ENCODE measurements at places on chromosomes 7 and 10.
A peak's percentile ranks its signal among the peaks of the same experiment; 100 is the strongest.

GRCh38 chr10:107091126-107091525 is 73.4 kb downstream of the SORCS1 start:
- DNase-seq = no peak

- no peak for DNase-seq
Measured at GRCh38 chr7:66182920-66183319, 22.2 kb upstream of the TPST1 start.

GRCh38 chr7:4085937-4086691 is 596.0 kb upstream of the FOXK1 start:
- no peak for DNase-seq

GRCh38 chr10:111516144-111516543 is 439.3 kb downstream of the ADRA2A start:
- DNase-seq = no peak

DNA sequence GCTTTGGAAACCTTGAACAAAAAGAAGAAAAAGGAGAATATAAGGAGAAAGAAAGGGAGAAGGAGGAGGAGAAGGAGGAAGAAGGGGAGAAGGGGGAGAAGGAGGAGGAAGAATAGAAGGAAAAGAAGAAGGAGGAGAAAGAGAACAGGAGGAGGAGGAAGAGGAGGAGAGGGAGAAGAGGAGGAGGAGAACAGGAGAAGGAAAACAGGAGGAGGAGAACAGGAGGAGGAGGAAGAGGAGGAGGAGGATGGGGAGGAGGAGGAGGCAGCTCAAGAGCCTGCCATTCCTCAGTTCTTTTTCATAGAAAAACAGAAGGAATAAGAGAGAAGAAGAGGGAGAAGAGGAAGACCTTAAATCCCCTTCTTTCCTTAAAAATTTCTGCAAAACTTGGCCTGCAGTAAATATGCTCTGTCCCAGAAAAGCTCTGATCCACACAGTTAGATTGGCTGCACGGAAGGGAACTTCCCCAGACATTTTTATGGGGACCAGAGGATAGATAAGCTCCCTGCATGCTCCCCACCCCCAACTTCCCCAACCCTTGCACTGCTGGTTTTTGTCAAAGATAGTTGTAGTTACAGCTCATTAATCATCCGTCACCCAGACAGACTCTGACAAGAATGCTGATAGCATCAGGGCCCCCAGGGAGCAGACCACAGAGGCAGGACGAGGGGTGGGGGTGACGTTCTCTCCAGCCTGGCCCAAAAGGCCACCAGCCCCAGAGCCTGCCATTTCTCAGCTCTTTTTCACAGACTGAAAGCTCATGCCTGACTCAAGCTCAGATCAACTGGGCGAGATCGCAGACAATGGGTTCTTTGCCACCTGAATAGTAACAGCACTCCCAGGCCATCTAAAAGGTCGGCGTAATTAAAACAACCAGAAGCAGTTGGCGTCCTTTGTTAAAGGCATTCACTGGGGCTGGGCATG is 34.5 kb upstream of the LYZL1 start:
- no peak for DNase-seq

GRCh38 chr7:112238852-112239610 is 32.5 kb downstream of the ZNF277 start:
- DNase-seq = no peak

GRCh38 chr7:36016648-36017047 is 136.4 kb upstream of the EEPD1 start:
- no peak for DNase-seq

GRCh38 chr7:12612622-12613021 is 42.1 kb downstream of the SCIN start:
- DNase-seq = no peak

- no peak for DNase-seq
Measured at GRCh38 chr10:1754506-1755153, 17.3 kb upstream of the ADARB2 start.

- peak; percentile 57 for DNase-seq
Measured at GRCh38 chr10:70903262-70903921, 15.0 kb upstream of the PCBD1 start.

- DNase-seq = no peak
Measured at GRCh38 chr10:117723343-117723742, 180.8 kb downstream of the EMX2 start.

DNA sequence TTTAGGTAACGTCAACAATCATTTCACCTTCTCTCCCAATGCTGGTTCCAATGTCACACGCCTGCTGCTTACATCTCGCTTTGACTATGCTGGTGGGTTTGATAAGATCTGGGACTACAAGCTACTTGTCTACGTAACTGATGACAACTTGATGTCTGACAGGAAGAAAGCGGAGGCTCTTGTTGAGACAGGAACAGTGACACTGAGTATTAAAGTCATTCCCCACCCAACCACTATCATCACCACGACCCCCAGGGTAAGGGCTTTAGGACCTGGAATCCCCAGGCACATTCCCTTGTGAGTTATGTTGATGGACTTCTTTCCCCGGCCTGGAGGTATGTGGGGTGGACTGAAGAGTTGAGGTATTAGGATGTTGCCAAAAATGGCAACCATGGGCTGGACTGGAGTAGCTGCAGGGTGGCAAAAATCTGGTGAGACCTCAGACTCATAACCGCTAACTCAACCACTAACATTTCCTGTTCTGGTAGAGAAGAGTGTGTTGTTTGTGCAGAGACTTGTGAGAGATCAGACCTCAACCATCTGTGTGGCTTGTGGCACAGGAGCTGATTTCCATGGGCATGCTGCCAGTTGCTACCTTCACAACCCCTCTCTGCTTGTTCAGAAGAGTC is 59.2 kb downstream of the CDHR3 start:
- DNase-seq = no peak

GRCh38 chr7:31335161-31335856 is 5.2 kb downstream of the NEUROD6 start:
- no peak for DNase-seq

- DNase-seq = no peak
Measured at GRCh38 chr10:132497861-132498561, 39.6 kb upstream of the INPP5A start.

GRCh38 chr7:81003326-81003725 is 84.5 kb upstream of the SEMA3C start:
- no peak for DNase-seq

GRCh38 chr7:64951250-64951848 is 39.5 kb downstream of the ZNF117 start:
- no peak for DNase-seq

DNA sequence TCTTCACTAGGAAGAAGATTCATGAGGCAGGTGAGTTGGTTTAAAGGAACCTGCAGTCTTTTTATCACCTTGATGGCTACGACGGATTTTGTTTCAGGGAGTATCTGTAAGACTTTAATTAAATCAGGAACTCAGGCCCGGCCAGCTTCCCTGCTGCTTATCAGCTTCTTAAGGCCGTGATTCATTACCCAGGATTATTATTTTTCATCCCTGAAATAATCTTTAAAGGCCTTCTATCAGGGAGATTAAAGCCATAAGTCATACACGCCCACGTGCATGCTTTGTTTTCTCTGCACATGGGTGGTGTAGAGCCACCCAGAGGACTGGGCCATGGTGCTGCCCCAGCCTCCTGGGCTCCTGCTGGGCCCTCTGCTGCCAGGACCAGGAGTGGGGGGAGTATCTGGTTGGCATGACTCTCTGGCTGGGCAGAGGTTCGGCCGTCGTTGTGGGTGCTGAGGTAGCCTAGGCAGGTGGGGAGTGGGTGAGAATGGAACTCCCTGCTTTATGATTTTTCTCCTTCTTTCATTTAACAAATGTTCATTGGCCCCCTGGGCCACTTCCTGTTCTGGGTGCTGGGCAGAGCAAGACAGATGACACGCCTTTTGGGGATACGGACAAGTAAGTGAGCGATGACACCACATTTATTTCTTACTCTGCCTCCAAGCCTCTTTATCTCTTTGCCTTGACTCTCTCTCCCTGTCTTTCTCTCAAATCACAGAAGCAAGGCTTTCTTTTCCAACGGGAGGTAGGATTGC is 39.0 kb upstream of the PCBD1 start:
- no peak for DNase-seq

- no peak for DNase-seq
Measured at GRCh38 chr10:62742536-62743061, 61.9 kb upstream of the ADO start.

DNA sequence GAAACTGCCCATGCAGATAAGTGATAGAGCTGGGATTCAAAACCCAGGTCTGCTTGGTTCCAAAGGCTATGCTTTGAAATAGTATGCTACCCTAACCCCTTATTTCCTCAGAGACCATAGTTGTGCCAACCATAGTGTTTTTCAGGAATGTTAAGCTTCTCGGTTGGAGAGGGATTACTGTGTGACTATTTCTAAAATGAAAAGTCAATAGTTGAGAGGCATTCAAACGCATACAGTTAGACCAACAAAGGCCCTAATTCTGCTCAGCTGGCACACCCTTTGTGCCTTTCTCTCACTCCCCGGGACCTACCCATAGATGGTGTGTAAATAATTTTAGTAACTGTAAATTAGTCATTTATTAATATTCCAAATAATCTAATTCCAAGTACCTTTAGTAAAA is 64.6 kb upstream of the RNF148 start:
- no peak for DNase-seq

GRCh38 chr10:35577926-35578617 is 27.1 kb upstream of the GJD4 start:
- no peak for DNase-seq

DNA sequence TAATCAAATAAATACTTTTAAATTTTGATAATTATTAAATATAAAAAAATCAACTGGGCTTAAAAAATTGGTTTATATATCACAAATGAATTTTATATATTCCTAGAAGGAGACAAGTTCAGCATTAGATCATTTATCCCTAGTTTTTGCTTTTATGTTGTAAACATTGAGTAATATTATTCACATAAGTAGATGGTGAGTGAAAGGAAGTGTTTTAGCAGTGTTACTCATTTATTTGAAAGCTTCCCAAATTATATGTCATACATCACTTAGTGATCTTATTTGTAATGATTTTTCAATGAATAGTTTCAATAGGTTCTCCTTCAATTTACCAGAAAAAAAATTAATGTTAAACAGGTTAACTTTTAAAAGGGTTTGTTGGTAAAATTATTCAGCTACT is 15.8 kb downstream of the KLLN start:
- DNase-seq = no peak

- DNase-seq = no peak
Measured at GRCh38 chr7:137476937-137477336, 133.4 kb upstream of the PTN start.

DNA sequence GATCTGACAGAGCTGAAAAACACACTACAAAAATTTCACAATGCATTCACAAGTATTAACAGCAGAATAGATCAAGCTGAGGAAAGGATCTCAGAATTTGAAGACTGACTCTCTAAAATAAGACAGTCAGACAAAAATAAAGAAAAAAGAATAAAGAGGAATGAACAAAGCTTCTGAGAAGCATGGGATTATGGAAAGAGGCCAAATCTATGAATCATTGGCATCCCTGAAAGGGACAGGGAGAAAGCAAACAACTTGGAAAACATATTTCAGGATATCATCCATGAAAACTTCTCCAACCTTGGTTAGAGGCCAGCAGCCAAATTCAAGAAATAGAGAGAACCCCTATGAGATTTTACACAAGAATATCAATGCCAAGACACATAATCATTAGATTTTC is 804.8 kb upstream of the IGFBP3 start:
- DNase-seq = no peak

GRCh38 chr7:133678137-133678814 is 425.4 kb downstream of the EXOC4 start:
- DNase-seq = no peak

GRCh38 chr10:96491303-96491702 is 22.4 kb downstream of the TLL2 start:
- DNase-seq = no peak

- DNase-seq = no peak
Measured at GRCh38 chr7:121002-121785, 71.2 kb upstream of the FAM20C start.

DNA sequence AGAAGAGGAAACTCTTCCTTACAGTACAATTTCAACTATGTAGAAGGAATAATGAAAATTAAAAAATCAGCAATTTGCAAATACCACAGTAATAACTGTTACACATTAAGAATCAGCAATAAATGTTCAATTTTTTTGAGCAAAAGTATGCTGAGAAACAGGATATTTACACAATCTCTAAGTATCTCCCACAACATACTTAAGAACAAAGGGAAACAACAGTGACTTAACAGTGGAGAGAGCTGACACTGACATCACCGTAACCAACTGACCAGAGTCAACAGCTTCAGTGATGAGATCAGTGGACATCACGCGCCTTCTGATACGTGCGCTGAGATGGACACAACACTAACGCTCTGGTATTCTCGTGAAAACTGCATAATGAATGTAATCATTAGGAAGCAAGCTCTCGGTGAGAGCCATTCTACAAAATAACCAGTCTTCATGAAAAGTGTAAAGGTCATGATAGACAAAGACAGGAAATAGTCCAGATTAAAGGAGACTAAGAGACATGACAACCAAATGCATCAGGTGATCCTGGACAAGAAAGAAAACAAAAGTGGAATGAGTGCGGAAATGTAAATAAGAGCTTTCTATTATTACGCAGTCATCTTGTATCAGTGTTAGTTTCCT is 82.6 kb downstream of the PIP4K2A start:
- no peak for DNase-seq

DNA sequence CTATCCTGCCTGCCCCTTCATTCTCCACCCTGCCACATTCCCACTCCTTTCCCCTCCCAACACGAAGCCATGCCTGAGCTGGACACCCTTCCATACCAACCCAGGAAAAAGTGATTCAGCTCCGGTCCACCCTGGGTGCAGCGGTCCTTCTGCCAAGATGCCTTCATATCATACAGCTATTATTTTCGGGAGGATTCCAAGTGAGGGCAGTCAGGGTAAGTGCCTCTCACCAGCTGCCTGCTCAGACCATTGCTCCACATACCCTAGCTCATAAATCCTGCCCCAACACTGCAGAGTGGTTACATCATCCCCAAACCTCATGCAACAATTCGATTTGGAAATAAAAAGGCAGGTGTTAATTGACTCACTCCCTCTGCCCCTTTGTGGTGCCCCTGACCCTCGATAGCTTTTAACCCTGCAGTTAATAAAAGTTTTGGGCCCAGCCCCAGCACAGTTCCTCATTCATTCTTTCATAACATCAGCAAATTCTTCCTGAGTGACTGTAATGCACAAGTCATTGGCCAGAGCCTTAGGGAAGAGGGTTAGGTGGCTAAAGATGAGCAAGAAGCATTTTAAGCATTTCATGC is 42.6 kb downstream of the ZNF503 start:
- no peak for DNase-seq

DNA sequence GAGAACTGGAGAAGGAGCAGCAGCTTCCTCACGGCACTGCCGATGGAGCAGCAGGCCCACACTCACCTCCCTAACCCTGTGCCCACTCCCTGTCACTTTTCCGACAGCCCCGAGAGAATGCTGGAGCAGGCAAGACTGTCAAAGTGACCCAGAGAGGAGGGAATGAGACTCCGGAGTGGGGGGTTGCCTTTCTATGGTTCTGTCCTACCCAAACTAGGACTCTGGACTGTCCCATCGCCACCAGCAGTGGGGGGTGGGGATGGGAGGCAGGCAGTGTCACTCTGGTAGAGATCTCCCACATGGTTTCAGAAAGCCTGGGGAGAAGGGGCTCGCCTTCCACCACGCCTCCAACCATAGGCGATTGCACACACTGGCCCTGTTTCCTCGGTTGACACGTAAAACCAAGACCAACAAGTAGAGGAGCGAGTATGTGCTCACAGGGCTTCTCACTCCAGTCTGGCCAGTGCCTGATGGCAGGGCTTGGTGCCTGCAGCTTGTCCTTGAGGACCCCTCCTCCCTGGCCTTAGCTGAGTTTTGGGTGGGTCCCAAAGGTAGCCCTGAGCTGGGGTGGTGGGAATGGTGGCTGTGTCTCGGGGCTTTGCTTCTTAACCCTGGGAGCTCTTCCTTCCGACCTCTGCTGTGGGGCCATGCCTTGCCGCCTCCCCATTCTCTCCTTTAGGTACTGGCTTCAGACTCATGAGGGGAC is 148.5 kb downstream of the PTPN20 start:
- no peak for DNase-seq

GRCh38 chr10:75408911-75409885 is 7.6 kb upstream of the ZNF503 start:
- peak; percentile 64 for DNase-seq
